Stimulated activated CD8-positive, alpha-beta memory T cell treated with anti-CD3 and anti-CD28 coated beads, Interleukin-2, amount 100 ng/mL, for 1 hour (primary cell): ENCODE measurements at places on chromosomes 3 and 15.

GRCh38 chr3:16122155-16122554, 52.3 kb upstream of the GALNT15 start:
- DNase-seq: no peak

DNA sequence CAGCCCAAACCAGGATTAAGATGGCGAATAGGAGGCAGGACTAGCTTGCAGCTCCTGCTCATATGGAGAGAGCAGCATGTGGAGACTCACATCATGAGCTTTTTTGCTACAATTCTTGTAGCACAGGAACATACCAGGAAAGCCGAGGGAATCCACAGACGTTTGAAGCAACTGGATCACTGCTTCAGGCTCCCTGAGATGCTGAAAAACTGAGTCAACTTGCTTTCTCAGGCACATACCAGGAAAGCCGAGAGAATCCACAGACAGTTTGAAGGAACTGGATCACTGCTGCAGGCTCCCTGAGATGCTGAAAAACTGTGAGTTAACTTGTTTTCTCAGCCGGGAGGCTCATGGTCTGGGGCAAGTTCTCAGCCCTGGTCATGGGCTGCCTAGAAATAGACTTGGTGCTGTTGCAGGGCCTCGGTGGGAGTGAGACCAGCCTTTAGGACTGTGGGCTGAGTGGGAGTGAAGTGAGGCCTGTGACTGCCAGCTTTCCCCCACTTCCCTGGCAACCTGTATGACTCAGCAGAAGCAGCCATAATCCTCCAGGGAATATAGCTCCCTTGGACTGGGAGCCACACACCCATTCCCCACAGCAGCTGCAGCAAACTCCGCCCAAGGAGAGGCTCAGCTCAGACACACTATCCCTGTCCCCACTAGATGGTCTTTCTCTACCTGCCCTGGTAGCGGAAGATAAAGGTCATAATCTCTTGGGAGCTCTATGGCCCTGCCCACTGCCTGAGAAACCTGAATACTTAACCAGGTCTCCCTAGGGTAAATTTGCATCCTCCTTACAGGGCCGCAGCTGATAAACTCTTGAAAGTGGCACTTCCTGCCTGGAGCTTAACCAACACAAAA, 51.9 kb upstream of the PFN2 start:
- DNase-seq: no peak

DNA sequence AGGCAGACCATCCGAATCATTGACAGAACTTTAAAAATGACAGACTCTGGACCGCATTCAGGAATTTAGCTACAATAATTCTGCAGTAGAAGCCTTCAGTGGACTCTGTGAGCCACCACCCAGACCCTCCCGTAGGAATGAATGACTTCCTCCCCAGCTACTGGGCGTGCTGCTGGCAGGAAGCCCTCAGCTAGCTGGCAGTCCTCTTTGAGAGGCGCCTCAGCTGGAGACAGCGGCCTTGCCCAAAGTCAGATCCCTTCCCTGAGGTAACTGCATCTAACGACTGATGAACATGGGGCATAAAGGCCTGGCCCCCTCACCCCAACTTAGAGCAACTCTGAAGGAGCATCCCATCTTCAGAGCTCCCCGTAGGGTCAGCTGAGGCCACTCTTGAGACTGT, 25.8 kb downstream of the CRABP1 start:
- DNase-seq: no peak

GRCh38 chr15:74337146-74337545, 30.3 kb downstream of the CYP11A1 start:
- DNase-seq: no peak

DNA sequence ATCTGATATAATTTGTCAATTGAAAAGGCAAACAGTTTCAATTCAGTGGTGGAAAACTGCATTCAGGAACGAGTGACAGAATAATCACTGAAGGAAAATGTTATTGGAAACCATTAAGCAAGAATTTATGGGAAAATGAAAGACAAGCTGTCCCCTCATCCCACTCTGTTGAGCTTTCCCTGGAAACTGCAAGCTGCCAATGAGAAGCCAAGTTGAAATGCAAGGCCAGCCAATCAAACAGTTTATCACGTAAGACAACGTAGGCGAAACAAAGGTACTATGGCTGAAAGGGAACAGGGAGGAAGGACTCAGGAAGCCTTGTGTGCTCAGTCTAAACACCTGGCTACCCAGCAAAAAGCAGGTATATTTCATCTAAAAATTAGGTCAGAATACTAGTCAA, 187.9 kb upstream of the ATP10A start:
- no peak for DNase-seq

DNA sequence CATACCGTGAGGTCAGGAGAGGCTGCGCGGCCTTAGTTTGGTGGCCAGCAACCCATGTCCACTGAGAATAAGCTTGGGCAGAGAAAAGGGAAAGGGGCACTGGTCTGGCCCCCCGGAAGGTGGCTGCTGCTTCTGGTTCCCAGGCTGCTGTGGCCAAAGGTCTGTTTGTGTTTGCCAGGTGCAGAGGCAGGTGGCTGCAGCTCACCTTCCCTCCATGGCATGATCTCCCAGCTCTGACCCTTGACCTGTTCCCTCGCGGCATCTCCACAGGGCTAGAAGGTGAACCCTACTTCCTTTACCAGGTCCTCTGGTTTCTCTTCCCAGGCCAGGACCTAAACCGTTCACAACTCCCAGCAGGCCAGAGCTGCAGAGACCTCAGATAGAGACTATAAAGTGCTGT, 13.8 kb downstream of the VPS18 start:
- no peak for DNase-seq

- no peak for DNase-seq
Observed at GRCh38 chr15:101099183-101099582, 152.7 kb downstream of the CHSY1 start.

DNA sequence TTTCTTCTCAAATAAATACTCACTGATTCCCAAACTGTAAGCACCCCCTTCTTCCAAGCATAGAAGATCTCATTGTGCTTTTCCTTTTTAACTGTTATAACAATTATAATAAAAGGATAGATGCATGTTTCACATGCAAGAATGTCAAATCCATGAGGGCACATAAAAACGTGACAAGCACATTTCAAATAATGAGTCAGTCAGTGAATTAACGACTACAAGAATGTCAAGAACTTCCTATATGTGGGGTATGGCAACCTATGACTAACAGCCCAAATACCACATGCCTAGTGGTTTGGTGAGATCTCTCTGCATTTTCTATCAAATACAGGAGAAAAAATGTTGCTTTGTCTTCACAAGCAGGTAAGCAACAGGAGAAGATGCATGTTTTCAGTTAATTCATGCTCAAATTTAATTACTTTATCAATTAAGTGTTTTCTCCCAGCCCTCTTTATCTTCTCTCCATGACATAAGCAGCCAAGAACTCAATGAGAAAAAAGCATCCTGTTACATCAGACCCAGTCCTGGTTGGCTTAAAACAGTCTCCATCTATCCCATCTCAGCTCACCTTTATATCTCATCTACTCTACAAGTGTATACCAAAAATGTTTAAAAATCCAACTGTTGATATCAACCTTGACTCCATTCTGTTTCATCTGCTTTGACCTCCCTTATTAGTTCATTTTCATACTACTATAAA, 181.5 kb upstream of the LMCD1 start:
- DNase-seq: no peak

DNA sequence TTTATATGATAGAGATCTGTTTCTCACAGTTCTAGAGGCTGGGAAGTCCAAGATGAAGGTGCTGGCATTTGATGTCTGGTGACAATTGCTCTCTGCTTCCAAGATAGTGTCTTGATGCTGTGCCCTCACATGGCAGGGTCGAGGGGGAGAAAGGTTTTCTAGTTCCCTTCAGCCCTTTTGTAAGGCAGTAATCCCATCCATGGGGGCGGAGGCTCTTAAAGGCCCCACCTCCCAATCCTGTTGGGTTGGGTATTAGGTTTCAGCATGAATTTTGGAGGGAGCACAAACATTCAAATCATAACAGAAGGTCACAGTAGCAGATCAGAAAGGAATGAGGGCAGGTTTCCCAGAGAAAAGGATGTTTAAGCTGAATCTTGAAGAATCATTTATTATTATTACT, 601.7 kb upstream of the ZNF717 start:
- DNase-seq: no peak

DNA sequence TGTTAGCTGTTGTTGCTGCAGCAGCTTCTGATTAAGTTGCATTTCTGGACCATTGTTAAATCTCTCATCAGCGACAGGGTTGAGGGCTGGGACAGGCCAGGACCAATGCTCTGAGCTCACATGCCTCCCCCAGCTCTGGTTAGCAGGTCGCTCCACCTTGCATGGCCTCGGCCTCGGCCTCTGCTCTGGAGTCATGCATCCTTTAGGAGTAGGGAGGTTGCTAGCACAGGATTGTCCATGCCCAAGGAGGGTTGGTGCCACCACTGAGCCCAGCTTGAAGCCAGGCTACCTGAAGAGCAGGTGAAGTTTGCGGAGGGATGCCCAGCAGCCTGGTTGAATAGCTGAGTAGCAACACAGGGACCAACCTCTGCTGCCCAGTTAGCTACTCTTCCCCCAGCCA, 11.2 kb upstream of the CPNE9 start:
- no peak for DNase-seq

GRCh38 chr3:46538803-46539442, 27.2 kb downstream of the LRRC2 start:
- peak; percentile 56 for DNase-seq

DNA sequence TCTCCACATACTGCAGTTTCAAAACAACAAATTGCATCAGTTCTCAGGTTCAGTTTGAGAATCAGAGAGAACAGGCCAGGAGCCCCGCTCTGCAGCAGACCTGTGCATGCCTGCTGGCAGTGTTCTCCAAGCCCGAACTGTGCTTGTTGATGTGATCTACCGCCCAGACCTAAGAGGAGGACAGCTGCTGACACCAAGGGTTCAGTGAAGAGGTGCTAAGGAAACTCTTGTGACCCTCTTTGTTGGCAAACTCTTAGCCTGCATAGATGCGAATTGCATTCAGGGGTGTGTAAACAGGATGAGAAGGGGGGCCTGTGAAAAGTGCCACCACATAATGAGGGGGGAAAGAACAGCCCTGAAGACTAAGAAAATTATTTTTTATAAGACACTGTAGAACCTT, 89.8 kb downstream of the PDE8A start:
- DNase-seq: no peak

DNA sequence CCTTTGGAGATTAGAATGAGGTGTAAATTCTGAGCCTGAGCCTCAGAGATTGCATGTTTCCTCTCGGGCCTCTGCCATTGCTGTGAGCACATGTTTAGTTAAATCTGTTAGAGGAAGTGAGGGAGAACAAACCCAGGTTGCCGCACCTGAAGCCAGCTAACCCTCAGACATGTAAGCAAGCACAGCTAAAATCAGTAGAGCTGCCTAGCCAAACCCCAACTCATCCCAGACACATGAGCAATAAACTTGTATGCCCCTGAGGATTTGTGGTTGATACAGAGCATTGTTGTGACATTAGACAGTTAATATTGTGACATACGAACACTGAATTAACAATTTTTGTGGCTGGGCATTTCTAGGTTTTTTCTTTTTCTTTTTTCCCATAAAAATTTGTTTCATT, 41.9 kb downstream of the NMD3 start:
- DNase-seq: no peak

GRCh38 chr3:61608072-61608471, 46.7 kb downstream of the PTPRG start:
- DNase-seq: no peak

DNA sequence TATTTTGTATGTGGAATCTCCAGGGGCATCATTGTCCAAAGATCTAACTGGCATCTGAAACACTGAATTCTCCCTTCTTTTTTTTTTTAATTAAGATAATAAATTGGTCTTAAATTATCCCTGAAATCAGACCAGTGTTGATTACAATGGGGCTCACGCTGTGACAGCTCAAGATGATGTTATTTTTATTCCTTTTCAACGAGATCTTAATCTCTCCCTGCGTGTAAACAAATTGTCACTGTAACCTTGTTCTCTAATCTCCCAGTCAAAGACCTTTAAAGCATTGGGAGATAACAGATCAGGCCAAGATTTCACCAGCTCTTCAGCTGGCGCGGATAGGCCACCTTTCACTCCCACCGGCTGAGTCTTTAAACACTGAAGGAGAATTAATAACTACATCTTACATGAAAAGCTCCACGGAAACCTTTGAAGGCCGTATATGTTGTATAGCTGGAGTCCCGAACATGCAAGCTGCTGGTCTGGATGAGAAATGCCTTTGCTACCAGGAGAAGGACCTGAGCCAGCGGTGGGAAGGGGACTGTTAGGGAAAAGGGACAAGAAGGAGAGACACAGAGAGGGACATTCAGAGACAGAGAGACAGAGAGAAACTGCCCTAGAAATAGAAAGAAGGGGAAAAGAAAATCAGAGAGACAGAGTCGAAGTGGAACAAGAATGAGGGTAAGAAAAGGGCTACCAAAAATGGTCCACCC, 418.8 kb upstream of the NR2F2 start:
- DNase-seq: no peak
